ENCODE measurements at places on chromosomes 1 and 21.

DNA sequence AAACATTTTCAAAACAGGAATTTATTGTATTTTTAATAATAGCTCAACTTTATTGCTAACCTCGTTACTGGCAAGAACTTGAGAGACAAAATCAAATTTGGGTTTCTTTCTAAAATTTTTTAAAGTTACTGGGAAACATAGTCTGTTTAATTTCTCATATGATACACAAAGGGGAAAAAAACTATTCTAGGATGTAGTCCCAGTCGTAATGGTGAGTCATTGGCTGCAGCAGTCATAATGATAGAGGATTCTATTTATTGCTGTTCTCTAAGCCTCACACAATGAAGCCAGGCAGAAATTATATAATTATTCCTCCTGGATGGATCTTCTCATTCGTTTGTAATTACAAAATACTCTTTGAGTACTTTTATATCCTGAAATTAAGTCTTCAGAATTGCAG lies 326.5 kb upstream of the SGIP1 start:
- DNase-seq, result no peak

DNA sequence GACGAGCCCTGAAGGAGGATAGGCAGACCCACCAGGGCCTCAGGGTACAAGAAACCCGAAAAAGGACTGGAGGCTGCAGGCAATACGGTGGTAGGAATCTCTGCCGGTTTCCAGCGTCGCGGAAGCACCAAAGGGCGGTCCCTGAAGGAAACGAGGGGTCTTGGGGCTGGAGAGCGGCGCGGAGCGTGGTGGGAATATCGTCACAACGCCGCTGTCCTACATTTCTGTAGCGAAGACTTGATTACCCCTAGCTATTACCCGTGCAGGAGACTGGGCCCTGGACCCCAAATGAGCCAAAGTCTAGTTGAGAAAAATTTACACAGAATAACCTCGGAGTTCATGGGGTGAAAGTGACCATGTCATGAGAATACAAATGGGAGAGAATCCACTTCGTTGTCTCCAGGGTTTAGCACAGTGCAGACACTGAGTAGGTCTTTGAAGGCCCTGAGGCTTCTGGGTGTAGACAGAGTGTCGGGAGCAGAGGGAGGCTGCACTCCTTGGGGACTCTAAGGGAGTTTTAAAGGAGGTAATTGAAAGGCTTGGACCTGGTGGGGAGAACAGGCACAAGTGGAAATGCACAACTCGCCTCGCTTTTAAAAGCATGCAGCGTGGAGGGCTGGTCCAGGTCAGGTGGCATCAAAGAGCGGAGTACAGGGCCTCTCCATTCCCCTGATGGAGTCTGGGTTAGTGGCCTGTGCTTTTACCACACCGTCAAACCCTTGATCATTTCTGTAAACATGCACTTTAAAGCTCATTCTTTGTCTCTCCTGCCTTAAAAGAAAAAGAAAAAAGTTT lies 1.5 kb downstream of the ATP1A1 start:
- no peak for DNase-seq

- no peak for DNase-seq
Observed at GRCh38 chr1:119080586-119080985, 59.9 kb downstream of the WARS2 start.

GRCh38 chr1:112888630-112889029 lies 67.4 kb downstream of the SLC16A1 start:
- no peak for DNase-seq

DNA sequence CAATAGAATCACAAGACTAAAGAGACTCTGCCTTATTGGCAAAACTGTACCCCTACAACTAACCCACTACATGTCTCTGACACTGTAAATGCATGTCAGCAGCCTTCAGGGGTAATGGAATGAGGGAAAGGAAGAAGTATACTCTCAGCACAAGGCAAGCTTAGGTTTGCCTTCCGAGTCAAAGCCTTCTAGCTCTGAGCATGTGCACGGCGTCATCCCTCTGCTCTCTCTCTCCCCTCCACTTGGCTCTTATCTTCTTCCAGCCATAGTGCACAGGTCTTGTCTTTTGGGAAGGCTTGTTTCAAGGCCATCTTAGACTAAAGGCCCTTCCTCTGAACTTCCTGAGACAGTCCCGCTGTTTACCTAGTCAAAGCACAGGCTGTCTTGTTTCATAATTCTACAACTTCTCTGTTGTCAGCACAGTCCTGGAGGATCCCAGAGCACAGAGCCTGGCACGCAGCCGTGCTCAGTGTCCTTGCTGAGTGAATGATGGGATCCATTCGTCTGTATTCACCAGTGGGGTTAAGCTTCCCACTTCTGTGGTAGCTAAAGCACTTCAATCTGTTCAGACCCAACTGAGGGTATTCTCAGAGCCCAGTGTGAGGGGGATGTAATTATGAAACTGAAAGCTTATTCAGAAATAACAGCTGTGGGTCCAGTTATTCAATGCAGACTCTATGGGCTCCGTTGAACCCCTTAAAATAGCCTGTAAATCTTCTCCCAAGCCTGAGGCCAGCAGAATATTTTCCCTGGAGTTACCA lies 166.5 kb upstream of the PLD5 start:
- no peak for DNase-seq

DNA sequence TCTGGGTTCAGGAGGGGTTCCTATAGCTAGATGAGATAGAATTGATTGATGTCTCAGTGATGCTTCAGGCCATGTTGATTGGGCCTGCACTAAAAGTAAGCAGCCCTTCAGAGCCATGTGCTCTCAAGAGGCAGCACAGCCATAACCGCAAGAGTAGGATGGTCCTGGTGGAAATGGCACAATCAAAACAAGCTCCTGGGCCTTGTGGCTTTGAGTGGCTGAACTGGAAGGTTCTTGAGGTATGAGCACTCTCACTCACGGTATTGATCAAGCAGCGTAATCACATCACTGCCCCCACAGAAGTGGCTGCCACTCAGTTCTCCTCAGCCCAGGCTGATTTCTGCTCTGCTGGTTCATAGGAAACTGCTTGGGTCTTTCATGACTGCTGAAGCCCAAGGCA lies 76.0 kb downstream of the DDR2 start:
- no peak for DNase-seq

DNA sequence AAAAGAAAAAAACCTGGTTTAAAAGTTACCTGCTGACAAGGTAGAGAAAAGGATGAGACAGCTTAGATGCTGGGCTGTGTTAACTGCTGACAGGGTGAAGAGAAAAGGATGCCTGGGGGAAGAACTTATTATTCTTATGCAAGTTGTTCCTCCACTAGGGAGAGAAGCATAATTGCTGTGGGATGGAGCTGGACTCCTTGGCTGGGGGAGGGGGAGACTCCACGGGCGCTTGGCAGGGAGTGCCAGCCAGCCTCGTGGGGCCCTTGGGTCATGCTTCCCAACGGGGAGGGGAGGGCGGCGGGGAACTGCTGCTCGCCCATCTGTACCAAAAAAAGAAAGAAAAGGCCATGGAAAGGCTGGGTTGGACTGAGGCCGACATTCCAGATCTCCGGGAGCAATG lies 47.2 kb downstream of the SYCP1 start:
- no peak for DNase-seq

- DNase-seq, result no peak
Observed at GRCh38 chr1:19360016-19360415, 47.9 kb downstream of the SLC66A1 start.

- DNase-seq, result no peak
Observed at GRCh38 chr21:15966231-15966630, 236.4 kb downstream of the USP25 start.

- no peak for DNase-seq
Observed at GRCh38 chr1:225517221-225517620, 89.4 kb upstream of the LBR start.

- no peak for DNase-seq
Observed at GRCh38 chr1:34865573-34865972, 6.0 kb upstream of the SMIM12 start.

DNA sequence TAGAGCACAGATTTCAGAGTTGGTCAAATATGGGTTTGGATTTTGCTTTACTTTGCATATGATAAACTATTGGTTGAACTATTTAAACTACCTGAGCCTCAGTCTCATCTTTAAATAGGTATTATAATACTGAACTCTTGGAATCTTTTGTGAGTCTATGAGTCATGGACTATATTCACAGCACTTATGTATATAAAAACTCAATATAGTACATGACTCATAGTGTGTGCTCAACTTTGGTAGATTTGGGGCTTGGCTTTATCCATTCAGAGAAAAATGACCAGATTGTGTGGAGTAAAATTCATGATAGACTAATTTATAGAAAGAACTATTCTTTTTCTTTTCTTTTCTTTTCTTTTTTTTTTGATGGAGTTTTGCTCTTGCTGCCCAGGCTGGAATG lies 28.7 kb downstream of the FCRL3 start:
- no peak for DNase-seq

- no peak for DNase-seq
Observed at GRCh38 chr1:39295901-39296300, 91.4 kb downstream of the MACF1 start.

DNA sequence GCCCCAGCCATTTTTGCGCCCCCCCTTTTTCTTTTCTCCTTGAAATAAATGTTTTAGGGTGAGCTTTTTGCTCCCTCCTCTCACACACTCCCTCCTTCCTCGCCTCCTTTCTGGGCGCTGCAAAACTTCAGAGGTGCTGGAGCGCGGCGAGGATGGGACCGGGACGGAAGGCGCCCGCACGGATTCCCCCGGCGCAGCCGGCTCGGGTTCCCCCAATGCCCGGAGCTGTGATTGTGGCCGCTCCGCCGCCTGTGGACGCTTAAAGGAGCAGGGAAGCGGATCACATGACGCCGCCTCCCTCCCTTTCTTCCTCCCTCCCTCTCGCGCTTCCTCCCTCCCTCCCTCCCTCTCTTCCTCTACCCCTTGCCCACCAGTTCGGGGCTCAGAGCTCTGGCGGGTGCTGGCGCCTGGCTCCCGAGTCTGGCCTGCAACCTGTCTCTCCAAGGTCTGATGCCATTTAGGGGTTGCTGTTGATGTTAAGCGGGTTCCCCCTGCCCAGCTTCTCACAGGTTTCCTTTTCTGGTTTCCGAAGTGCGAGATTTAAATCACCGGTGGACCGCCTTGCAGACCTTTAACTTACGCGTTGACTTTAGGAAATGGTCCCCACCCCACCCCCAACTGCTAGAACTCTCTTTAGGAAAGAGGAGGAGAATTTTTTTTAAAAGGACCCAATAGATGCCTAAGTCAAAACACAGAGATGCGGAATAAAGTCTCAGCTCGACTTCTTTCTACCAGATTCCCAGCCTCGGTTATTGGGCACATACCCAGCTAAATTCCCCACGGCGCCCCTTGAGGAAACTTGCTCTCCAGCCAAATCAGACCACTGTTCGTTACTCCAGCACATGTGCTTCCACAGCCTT lies at the start of gene WLS:
WLS (minus strand) TSS at position 235 of the 860 bp plus-strand sequence; CDS start at position 11, 224 bp downstream.
- DNase-seq, result no peak

DNA sequence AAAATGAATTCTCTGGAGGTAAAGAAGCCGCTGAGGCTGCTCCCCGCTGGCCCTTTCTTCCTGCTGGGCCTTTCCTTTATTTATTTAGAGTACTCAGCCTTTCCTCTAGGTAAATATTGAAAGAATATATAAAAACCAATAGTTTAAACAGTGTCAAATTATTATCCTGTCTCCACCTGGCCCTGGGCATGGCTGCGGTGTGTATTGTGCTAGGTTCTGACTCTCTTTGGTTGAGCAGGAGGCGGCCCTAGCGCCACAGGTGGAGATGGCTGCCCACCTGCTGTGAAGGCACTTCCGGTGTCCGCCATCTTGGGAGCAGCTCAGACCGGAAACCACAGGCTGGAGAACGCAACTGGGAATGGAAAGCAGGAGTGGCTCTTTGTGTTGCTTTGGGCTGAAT lies 29.0 kb upstream of the CLDN14 start:
- DNase-seq, result no peak
